ENCODE measurements at places on chromosomes 2 and 18. TPM values are rescaled to one million over a fixed set of nuclear protein-coding genes. Genes with fewer than 3 reads are reported as not detected.

- no peak for DNase-seq
Observed at GRCh38 chr18:10530002-10530401, 4.2 kb downstream of the NAPG start.

The GALNT5 gene
- total RNA-seq = 32.4 TPM

GRCh38 chr2:119248311-119248710 is 24.7 kb downstream of the STEAP3 start:
- peak; percentile 93 for DNase-seq

DNA sequence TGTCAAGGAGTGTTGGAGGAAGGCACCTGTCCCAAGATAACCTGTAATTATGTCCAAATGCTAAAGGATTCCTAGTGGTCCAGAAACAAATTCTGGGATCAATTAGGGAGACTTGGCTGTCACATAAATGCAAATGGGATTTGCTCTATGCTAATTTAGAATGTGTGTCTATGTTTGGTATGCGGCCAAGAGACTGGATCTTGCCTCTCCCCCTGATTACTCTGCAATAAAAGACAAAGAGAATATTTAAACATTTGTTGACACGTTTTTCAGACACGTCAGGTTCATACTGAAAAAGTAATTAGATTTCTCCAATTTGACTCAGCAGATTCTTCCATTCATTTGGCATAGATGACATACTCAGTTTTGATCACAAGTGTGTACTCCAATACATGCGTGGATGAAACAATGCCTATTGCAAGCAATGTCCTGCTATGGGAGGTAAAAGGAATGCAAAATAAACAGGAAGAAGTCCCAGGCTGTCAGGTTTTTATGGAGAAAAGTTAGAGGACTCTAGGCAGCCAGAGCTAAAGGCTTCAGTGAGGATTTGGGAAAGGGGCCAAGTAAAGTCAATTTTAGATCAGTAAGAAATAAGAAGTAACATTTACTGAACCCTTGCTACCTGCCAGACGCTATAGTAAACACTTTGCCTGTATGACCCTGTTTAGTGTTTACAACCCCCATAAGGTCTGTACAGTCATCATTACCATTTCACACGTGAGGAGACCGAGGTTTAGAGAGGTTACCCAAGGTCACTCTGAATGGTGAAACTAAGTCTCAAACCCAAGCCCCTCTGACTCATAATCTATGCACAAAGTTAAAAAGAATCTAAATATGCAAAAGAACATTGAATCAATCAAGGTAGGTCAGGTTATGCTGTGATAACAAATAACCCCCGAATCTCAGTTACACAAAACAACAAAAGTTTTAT is 7.8 kb downstream of the ANTXR1 start:
- no peak for DNase-seq

DNA sequence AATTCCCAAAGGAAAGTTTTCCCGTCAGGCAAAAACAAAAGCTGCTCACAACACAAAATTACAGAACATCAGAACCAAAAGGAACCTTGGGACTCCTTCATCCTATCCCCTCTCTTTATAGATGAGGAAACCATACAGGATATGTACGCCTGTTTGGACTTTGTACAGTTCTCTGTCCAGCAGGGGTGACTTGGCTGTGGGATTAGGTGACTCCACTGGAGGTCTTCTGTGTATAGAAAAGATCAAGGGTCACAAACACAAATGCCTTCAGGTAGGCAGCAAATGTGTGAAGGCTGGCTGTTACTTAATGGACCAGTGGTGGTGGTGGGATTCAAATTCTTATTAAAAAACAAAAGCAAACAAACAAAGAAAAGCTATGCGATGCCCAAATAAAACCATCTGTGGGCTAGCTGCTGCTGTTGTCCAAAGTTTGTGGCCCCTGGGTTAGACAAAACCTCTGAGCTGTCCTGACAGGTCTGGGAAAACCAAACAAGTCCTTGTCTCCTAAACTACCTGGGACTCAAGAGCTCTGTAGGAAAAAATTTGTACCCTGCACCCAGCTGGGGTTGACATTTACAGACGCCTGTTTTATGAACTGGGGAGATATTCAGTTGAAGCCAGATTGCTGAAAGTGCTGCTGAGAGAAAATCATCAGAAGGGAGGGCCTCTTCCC is 1.3 kb upstream of the CEP68 start:
- DNase-seq = no peak

GRCh38 chr2:156175946-156176345 is 156.6 kb downstream of the NR4A2 start:
- no peak for DNase-seq

DNA sequence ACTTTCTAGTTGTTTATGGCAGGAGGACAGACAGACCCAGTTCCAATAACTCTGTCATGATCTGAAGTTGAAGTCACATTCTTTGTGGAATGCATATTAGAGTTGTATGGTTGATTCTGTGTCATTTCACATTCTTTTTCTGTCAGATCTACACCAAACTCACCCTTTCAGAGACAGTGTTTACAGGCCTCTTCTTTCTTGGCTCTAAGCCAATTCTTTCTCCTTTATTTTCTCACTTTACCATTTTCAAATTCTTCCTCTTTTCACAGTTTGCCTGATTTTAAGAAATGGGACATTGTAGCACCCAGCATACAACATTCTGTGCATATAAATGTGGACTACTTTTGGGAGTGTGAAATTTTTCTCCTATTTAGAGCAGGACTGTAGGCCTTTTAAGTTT is 103.7 kb downstream of the CCDC85A start:
- peak; percentile 29 for DNase-seq

DNA sequence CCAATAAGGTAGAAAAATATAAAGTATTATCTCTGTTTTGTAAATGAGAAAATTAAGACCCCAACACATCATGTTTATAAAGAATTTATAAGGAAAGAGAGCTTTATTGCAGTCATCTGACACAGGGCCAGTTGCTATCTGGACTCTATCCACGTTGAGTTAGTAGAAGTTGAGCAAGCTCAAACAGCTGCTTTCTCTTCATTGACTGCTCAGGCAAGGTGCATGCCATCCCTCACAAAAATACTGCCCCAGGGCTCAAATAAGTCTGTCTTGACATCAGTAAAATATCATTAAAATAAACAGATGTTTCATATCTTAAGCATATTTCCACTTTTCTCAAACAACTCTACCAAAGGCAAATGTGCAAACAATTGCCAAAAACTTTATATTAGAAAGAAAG is 14.8 kb downstream of the COL5A2 start:
- DNase-seq = peak; percentile 54

The SERPINB4 gene
- not detected for total RNA-seq

DNA sequence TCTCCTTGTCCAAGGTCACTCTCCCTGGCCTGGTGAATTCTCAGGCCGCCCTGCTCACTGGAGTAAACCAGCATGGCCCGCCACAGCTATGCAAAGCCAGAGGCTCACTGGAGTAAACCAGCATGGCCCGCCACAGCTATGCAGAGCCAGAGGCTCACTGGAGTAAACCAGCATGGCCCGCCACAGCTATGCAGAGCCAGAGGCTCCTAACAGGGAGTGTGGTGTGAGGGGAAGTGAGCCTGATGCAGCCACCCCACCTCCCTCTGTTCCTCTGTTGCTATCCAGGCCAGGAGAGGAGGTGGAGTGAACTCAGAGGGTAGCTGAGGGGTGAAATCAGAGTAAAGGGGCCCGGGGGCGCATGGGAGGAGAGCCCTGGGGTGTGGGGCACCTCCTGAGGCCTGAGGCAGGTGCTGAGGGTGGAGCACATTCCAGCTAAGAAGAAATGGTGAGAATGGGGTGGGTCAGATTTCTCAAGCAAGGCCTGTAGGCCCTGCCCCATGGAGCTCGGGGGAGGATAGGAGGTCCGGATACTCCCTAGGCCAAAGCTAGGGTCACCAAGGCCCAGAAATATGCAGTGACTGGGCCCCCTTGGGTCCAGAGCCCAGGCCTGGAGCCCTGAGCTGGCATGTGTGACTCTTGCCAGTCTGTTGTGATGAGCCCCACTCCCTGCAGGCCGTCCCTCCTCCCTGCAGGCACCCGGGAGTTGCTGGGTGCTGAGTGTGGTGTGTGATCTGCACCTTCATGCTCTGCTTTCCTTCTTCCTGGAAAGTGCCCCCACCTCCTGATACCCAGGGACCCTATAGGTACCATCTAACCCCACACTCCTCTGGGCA is 1.5 kb downstream of the ATP6V1B1 start:
- DNase-seq = peak; percentile 8

DNA sequence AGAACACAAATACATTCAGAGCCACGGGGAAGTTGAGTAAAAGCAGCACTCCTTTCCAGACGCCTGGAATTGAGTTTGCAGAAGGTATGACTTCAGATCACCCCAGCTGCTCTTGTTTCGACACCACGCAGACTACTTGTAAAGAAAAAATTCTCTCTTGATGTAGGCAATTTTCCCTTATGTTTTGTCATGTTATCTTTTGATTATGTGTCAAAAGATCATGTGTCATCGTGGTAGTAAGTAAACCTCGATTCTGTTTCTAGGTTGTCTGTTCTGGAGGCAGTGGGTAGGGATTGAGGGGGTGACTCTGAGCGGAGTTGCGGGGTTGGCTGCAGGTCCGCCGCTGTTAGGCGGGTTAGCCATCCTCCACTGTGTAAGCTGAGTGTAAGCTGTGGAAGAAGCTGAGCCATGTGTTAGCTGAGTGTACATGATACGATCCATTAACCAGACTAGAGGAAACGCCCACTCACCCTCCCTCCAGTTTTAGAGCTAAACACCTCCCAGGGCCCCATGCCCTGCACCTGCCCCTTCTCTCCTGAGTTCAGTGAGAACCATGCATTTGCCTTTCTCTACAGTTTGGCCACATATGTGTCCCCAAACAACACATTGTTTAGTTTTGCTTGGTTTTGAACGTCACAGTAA is 181.8 kb downstream of the SNTG2 start:
- DNase-seq = no peak

DNA sequence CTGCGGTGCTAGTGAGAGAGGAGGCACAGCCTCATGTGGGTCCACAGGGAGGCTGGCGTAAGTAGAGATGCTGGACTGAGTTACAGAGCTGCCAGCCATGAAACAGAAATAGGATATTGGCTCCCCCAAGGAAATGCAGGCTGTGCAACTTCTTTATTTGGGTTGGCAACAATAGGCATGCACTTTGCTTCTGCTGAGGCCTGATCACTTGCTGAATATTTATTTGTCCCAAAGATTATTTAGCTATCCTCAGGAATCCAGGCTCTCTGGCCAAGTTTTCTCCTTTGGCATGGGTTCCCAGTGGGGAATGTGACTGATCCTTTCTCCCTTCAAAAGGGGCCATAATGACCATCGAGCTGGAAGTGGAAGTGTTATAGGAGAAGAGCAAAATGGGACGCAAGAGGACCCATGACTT is 60.0 kb downstream of the MAPK4 start:
- no peak for DNase-seq

DNA sequence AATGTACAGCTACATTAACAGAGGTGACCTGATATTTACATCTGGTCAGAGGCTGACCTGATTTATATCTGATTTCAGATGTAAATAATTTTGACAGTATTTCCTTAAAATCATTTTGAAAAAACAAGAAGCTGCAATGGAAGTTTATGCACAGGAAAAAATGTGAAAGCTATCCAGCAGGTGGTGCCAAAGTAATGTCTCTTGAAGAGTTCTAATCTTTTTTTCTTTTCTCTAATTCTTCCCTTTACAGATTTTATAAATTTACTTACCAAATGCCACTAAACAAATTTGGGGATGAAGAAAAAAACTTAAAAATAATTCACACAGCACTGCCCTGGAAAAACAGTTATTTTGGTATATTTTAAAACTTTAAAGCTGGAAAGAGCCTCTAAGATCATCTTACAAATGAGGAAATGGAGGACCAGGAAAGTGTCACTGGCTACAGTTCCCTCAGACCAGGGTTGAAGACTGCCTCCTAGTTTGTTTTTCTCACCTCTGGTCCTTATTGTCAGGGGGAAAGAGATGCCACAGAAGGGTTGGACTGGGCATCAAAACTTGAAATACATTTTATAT is 16.4 kb upstream of the FBLN7 start:
- peak; percentile 74 for DNase-seq

The BOLL gene
- total RNA-seq = not detected

GRCh38 chr2:70546376-70546775 is 7.2 kb downstream of the TGFA start:
- no peak for DNase-seq

- DNase-seq = no peak
Observed at GRCh38 chr2:6309415-6310255, 556.1 kb downstream of the CMPK2 start.

The PTPRN gene
- total RNA-seq = 3.5 TPM

The IL36G gene
- total RNA-seq = not detected

- peak; percentile 71 for DNase-seq
Observed at GRCh38 chr18:21194871-21195771, 46.9 kb upstream of the GREB1L start.

GRCh38 chr2:201343559-201343958 is 13.6 kb downstream of the FLACC1 start:
- no peak for DNase-seq

The SERPINB11 gene
- not detected for total RNA-seq

The AFF3 gene
- 0.50 TPM for total RNA-seq

The MOB1A gene
- total RNA-seq = 87.4 TPM

GRCh38 chr2:29053670-29054400 is 20.5 kb downstream of the PCARE start:
- DNase-seq = no peak

GRCh38 chr18:34321066-34321465 is 96.4 kb upstream of the NOL4 start:
- DNase-seq = no peak

DNA sequence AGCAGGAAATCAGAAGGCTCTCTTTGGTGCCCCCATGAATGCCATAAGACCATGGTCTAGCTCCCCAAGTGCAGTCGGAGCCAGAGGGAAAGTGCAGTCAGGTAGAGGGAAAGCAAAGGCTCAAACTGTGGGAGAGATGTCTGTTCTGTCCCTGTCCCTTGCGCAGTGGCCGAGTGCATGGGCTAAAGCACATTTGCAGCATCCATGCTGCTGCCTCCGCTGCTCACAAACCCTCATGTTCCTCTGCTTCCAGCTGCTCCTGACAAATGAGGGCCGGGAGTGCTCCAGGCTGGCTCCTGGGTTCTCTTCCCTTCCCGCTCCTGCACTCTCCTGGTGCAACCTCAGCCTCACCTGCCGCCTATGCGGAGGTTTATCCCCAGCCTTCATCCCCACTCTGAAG is 34.2 kb downstream of the SCTR start:
- DNase-seq = no peak

DNA sequence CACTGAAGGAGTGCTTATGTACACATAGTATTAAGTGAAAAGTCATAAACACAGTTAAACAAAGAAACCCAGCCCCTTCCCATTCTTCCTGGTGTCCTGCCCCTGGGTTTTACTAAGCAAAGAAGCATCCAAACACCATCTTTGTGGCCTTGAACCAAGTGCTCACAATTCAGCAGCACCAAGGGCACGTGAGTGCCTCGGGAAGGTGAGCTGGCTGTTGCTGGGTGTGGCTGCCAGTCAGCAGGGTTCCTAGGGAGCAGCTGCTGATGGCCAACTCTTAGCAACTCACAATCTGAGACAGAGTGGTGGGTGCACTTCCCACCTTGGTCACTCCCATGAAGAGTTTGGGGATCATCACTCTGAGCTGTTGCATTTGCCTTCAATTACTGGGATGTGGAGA is 97.7 kb upstream of the PGAP1 start:
- DNase-seq = peak; percentile 20

The SRD5A2 gene
- not detected for total RNA-seq

The ZNF396 gene
- total RNA-seq = 5.0 TPM

- no peak for DNase-seq
Observed at GRCh38 chr2:230657906-230658305, 54.7 kb upstream of the CAB39 start.

GRCh38 chr2:219631904-219632759 is 4.7 kb downstream of the SLC4A3 start:
- DNase-seq = no peak

The NEB gene
- 0.26 TPM for total RNA-seq

- peak; percentile 13 for DNase-seq
Observed at GRCh38 chr2:24253303-24253919, 78.6 kb downstream of the FAM228A start.
